ENCODE measurements at places on chromosomes 7 and 10.

DNA sequence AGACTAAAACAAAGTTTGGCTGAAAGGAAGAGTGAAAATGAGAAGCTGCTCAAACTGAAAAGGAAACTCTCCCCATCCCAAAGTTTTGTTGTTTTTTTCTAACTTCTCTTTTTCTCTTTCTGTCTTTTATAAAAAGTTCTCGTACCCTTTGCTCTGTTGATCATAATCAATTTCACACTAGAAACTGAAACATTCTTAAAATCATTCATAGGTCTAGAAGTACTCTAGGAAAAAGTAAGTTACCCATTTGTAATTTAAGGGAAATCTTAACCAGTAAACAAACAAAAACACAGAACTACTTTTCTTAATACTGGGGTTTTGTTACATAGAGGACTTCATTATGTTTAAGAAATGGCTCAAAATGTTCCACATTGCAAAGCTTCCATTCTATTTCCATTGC is 339.8 kb downstream of the SEMA3D start:
- no peak for DNase-seq

GRCh38 chr7:145313551-145313950 is 477.7 kb upstream of the TPK1 start:
- no peak for DNase-seq

- peak; percentile 59 for DNase-seq
These were observed 207.2 kb downstream of the SKAP2 start for GRCh38 chr7:26657206-26657641.

- DNase-seq = peak; percentile 68
These were observed 46.4 kb upstream of the PARD3 start for GRCh38 chr10:34861293-34862021.

- no peak for DNase-seq
These were observed 78.9 kb downstream of the ADAM12 start for GRCh38 chr10:126309228-126309883.

- DNase-seq = no peak
These were observed 100.8 kb downstream of the ACTR3B start for GRCh38 chr7:152860310-152860709.

GRCh38 chr7:143988976-143989745 is 11.0 kb upstream of the OR6B1 start:
- DNase-seq = no peak

DNA sequence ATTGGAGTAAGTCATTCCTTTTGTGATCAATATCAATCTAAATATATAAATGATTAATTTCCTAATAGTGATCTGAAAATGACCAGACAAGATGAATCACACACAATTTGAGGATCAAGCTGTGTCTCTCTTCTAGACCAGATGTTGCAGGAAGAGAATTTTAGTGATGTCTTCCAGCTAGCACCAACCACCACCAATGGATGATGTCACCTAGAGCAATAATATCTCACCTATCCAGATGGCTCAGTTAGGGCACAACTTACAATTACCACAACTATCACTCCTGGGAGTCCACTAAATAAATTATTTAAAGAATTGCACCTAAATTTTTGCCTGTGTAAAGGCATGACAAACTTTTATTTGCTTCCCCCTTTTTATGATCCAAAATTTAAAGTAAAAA is 25.2 kb downstream of the RELN start:
- no peak for DNase-seq

- no peak for DNase-seq
These were observed 170.4 kb downstream of the ZNF438 start for GRCh38 chr10:30861221-30861620.

DNA sequence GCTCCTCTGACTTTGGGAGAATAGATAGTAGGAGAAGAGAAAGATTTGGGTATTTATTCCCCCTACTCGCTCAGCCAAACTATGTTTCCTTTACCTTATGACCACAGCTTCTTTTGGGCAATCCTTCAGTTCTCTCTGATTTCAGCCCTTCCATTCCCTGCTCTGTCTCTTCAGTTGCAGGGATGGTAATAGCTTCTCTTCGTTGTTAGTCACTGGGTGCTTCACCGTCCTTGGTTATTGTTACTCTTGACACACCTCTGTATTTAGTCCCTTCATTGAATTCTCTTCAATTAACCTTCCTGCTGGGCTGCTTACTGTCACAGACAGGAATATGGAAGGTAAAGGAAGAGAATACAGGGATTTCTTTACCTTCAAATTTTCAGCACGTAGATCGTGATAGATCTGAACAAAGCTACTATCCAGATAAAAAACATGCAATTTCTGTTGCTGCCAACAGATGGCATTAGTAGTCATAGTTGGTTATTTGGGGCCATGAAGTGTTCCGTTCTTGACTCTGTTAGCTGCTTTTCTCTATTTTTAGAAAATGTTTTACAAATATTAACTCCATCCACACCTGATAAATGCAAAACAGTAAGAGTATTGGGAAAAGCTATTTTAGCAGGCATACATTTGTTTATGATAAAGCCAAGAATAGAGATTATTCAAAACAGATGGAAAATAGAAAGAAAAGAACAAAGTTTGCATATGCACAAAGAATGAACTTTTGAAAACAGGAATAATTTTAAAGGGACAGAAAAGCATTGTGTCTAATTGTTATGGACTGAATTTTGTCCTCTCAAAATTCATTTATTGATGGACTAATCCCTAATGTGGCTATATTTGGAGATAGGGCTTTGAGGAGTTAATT is 14.0 kb upstream of the PTTG1IP2 start:
- peak; percentile 1 for DNase-seq

DNA sequence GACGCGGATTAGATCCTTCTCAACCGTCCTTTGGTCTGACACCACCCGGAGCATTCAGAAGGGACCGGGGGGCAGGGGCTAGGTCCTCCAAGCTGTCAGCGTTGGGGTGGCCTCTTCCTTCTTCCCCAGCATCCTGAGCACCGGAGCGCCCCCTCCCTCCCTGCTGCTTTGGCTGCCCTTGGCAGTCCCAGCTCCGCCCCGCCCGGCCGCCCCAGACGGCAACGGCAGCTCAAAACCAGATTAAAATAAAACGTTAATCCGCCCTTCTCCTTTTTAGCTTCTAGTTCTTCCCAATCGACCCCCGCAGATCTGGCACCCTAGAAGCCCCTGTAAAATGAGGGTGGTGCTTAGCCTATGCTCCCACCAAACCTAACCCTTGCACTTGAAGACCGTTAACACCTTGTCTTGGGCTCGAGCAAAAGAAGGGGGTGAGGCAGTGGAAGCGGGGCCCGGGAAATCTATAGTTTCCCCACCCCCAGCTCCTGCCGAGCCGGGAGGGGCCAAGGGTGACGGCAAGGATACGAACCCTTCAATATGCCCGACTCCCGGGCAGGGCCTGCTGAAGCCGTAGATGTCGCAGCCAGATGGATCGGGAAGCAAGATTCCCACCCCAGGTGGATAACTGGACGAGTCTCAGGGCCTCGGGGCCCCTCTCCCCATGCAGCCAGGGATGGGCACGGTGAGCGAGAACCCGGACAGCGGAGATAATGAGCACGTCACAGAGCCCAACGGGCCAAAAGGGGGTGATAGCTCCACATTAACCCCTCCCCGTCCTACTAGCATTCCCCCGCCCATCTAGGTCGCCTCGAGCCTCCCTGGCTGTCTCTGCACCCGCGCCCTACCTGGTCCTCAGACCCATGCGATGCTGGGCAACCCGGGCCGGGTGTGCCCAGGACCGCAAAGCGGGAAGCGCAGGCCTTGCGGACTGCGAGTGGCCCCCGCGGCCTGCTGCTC is 169.7 kb downstream of the NRF1 start:
- DNase-seq = peak; percentile 58

- DNase-seq = peak; percentile 60
These were observed 6.4 kb upstream of the PDCD4 start for GRCh38 chr10:110865186-110865808.

DNA sequence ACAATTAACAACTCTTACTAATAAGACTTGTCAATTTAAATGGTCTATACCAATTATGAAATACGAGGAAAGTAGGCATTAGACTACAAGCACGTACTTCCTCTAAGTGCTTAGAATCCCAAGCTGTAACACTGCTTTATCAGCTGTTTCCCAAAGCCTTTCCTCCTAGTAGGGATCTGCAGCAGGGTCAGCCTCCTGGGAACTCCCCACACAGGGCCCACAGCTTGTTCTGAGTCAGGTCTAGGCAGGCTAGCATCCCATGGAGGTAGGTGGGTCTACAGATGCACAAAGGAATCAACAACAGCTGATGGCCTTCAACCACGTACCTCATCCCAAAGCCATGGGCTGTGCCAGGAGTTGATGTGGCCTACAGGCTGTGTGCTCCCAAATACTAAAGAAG is 14.7 kb downstream of the MMS19 start:
- DNase-seq = no peak

- DNase-seq = no peak
These were observed 253.7 kb downstream of the DYNC1I1 start for GRCh38 chr7:96026010-96026409.

DNA sequence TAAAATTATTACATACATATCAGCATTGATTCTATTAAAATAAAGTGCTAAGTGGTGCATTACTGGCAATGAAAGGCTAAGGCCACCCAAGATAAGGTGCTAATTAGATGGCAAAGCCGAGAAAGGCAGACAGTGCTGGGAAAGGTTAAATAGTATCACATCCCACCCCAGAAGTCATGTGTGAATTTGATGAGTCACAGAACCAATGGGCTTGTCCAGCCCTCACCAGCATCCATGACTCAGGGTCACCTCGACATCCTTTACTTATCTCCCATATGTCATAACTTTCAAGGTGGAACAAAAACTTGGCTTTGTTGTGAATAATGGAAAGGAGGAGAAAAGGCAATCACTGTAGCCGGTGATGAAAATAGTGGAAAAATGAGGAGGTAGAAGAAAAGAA is 459.1 kb downstream of the PLXNA4 start:
- DNase-seq = no peak

DNA sequence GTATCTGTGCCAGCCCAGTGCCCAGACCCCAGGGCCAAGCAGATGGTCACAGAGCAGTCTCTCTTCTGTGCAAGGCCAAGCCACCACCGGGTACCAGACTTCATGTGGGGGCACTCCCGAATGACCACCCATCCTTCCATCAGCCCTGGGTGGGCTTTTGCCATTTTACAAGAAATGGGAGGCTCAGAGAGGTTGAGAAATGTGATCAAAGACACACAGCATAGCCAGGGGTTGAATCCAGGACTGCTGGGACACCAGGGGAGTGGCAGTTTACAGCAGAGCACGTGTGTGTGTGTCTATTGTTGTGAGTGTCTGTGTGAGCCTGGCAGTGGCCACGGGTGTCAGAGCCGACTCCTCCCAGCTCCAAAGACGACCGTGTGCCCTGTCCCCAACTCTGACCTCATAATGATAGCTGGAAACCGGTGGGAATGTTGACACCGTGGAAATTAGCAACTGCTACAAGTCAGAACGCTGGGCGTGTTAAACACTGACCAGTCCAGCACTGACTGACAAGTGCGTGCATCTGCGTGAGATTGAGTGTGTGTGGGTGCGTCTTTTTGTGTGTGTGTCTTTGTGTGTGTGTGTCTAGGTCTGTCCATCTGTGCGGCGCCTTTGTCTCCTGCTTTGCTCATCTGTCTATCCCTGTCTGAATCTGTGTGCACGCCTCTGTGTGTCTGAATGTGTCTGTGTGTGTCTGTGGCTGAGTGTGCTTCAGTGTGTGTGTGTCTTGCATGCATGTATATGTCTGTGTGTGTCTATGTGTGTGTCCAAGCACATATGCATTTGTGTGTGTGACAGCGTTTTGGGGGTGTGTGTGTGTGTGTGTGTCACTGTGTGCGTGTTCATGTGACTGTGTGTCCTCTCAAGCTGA is 17.2 kb upstream of the SLC29A4 start:
- DNase-seq = no peak

DNA sequence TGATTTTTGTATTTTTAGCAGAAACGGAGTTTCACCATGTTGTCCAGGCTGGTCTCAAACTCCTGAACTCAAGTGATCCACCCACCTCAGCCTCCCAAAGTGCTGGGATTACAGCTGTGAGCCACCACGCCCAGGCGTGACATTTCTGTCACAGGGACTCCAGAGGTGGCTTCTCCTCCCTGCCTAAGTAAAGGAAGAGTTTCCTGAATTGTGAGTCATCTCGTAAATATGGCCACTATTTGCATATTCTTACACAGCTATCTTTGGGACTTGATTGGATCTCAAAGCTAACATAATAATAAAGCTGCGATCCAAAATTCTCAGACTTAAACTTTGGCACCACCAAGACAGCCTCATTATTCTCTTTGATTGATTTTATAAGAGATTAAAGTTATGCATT is 50.1 kb downstream of the ADARB2 start:
- no peak for DNase-seq

DNA sequence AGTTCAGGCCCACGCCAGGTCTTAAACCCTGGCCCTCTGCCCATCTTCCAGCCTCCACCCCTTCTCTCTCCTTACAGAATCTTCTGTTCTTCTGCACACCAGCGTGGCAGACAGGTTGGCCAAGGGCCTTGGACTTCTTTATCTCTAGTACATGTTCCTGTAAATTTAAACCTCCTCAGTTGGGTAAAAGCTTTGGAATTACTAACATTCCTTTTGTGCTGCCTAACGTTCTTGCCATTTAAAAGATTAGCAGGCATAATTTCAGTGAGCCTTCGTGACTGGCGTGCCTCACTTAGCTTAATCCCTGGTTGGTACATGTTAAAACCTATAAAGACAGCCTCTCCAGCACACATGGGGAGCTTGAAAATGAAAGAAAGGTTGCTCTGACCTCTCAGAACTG is 192.2 kb downstream of the CUX1 start:
- DNase-seq = no peak

DNA sequence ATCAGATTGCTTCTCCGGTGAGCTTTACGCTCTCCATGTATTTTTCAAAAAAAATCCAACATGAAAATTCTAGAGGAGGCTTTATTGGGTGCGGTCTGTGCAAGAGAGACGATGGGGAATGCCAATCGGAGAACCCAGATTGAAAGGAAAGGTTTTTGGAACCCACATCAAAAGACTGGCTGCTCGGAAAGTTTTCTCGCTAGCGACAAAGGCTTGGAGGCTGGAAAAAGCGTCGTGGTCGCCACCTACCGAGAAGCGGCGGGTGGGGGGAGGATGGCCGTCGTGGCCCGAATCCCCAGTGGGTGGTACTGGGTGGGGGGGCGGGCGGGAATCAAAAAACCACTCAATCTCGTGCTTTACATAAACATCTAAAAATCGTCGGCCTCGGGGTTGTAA is 1.1 kb upstream of the GTF2I start:
- peak; percentile 53 for DNase-seq

GRCh38 chr7:142782922-142783900 is 12.4 kb downstream of the PRSS2 start:
- peak; percentile 93 for DNase-seq

DNA sequence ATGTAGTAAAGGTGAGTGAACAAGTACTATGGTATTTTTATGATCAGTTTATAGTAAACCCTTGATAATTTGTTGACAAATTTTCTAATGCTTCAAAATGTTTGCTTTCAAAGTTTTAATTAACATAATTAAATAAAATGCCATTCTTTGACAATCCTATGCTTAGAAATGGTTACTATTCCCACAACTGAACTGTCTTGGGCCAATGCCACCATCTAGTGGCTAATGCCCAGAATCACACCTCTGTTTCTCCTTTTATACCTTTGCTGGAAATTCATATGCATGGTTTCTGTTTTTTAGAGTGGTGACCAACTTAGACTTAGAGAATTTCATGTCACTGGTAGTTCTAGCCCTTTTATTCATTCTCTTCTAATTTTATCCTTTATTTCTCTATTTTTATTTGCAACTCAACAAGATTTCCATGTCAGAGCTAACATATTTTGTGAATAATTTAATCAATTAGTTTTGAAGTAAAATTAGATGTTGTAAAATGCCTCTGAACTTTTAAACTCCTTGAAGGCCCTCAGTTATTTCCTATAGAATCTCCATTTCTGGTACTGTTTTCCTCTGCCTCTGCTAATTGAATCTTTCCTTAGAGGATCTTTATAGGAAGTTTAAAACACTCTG is 31.1 kb downstream of the PCGF5 start:
- peak; percentile 0 for DNase-seq

- no peak for DNase-seq
These were observed 3.2 kb downstream of the ABCC2 start for GRCh38 chr10:99785646-99786045.
